Tibial nerve (tissue), 4 donors: ENCODE measurements at places on chromosomes 6 and 20.

DNA sequence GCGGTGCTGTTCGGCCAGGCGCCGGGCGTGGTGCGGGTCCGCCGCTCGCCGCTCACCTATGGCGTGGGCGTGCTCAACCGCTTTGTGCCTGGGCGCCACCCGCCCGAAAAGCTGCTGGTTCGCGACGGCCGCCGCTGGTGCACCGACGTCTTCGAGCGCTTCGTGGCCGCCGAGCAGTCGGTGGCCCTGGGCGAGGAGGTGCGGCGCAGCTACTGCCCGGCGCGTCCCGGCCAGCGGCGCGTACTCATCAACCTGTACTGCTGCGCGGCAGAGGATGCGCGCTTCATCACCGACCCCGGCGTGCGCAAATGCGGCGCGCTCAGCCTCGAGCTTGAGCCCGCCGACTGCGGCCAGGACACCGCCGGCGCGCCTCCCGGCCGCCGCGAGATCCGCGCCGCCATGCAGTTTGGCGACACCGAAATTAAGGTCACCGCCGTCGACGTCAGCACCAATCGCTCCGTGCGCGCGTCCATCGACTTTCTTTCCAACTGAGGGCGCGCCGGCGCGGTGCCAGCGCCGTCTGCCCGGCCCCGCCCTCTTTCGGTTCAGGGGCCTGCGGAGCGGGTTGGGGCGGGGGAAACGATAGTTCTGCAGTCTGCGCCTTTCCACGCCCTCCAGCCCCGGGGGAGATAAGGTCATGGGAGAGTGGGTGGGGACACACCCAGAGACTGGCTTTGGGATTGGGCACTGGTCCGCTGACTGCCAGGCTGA lies 15.7 kb downstream of the ADISSP start:
- no peak for DNase-seq
- no peaks in the 10 kb centered on the region for H3K36me3 ChIP-seq
- peak overlapping the region; percentile 15 for H3K27ac ChIP-seq

GRCh38 chr6:12436683-12437082 lies 146.5 kb downstream of the EDN1 start:
- no peaks in the 10 kb centered on the region for H3K27me3 ChIP-seq
- H3K4me1 ChIP-seq = no peaks in the 10 kb centered on the region
- no peaks in the 10 kb centered on the region for H3K36me3 ChIP-seq
- H3K27ac ChIP-seq = no peak overlapping the region

- no peaks in the 10 kb centered on the region for H3K4me1 ChIP-seq
- H3K4me3 ChIP-seq = no peak overlapping the region
- no peaks in the 10 kb centered on the region for H3K36me3 ChIP-seq
- H3K27me3 ChIP-seq = no peaks in the 10 kb centered on the region
- DNase-seq = no peak
Measured at GRCh38 chr6:134000443-134000842, 47.4 kb downstream of the TBPL1 start.

DNA sequence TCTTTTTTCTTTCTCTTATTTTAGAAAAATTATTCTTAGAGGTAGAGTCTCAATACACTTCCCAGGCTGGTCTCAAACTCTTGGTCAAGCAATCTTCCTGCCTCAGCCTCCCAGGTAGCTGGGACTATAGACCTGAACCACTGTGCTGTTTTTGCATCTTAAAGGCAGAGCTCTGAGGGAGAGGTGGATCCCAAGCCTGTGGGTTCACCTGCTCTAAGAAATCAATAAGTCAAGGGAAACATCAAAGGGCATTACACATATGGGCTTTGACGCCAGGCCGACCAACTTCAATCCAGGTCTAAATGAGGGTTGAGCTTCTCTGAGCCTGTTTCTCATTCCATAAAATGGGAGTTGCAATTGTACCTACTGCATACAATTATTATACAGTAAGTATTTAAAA lies 223.9 kb downstream of the LY86 start:
- no peak overlapping the region for H3K27ac ChIP-seq
- no peak for DNase-seq
- H3K27me3 ChIP-seq = no peaks in the 10 kb centered on the region
- H3K4me1 ChIP-seq = no peaks in the 10 kb centered on the region
- H3K36me3 ChIP-seq = no peaks in the 10 kb centered on the region
- no peak overlapping the region for H3K4me3 ChIP-seq

GRCh38 chr6:85240787-85241385 lies 209.0 kb upstream of the NT5E start:
- H3K27ac ChIP-seq = no peak overlapping the region
- H3K36me3 ChIP-seq = no peaks in the 10 kb centered on the region
- no peaks in the 10 kb centered on the region for H3K27me3 ChIP-seq
- DNase-seq = no peak
- no peaks in the 10 kb centered on the region for H3K4me1 ChIP-seq

- H3K4me3 ChIP-seq = no peak overlapping the region
- H3K27ac ChIP-seq = no peak overlapping the region
- H3K4me1 ChIP-seq = no peaks in the 10 kb centered on the region
Measured at GRCh38 chr6:81933089-81933488, 180.6 kb upstream of the TENT5A start.

GRCh38 chr20:25563362-25563761 lies 22.0 kb downstream of the NINL start:
- H3K27me3 ChIP-seq = no peaks in the 10 kb centered on the region
- H3K27ac ChIP-seq = no peak overlapping the region
- H3K4me1 ChIP-seq = no peaks in the 10 kb centered on the region
- H3K36me3 ChIP-seq = peaks cover 10% of the 10 kb centered on the region

GRCh38 chr6:119361209-119361608 lies 11.6 kb upstream of the MAN1A1 start:
- H3K27ac ChIP-seq = no peak overlapping the region
- no peak for DNase-seq
- H3K27me3 ChIP-seq = no peaks in the 10 kb centered on the region
- no peak overlapping the region for H3K4me3 ChIP-seq
- H3K4me1 ChIP-seq = no peaks in the 10 kb centered on the region

- no peaks in the 10 kb centered on the region for H3K27me3 ChIP-seq
- no peak overlapping the region for H3K27ac ChIP-seq
- no peaks in the 10 kb centered on the region for H3K4me1 ChIP-seq
- peaks cover 4% of the 10 kb centered on the region for H3K36me3 ChIP-seq
- DNase-seq = no peak
- H3K4me3 ChIP-seq = no peak overlapping the region
Measured at GRCh38 chr20:44497761-44498160, 22.1 kb downstream of the TTPAL start.

- H3K36me3 ChIP-seq = no peaks in the 10 kb centered on the region
- H3K4me1 ChIP-seq = peaks cover 1% of the 10 kb centered on the region
- no peak overlapping the region for H3K4me3 ChIP-seq
- no peak for DNase-seq
Measured at GRCh38 chr6:154404791-154405400, 48.3 kb upstream of the IPCEF1 start.

GRCh38 chr20:25527949-25528348 lies 57.4 kb downstream of the NINL start:
- H3K4me3 ChIP-seq = no peak overlapping the region
- H3K36me3 ChIP-seq = no peaks in the 10 kb centered on the region
- no peaks in the 10 kb centered on the region for H3K4me1 ChIP-seq
- no peak for DNase-seq

DNA sequence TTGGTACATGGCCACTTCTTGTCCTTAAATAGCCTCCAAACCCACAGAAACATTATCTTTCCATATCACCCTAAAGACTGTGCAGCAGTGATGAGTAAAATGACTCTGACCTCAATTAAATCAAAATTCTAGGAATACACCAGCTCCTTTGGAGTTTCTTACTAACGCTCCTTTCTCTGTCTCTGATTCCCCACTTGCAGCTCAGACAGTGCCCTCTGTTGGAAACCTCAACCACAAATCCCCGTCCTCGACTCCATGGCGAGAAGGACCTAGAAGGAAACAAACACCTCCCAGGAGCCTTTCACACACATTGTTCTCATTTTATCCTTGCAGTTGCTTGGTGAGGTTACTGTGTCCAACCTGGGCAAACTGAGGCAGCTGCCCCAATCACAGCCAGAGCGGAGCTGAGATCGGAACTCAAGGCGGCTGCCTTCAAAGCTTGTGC lies 17.7 kb upstream of the PARD6B start:
- H3K27me3 ChIP-seq = no peaks in the 10 kb centered on the region
- no peak overlapping the region for H3K4me3 ChIP-seq
- DNase-seq = no peak

GRCh38 chr6:15897063-15897876 lies 231.6 kb upstream of the MYLIP start:
- H3K4me1 ChIP-seq = no peaks in the 10 kb centered on the region
- H3K27ac ChIP-seq = peak overlapping the region; percentile 38
- no peaks in the 10 kb centered on the region for H3K36me3 ChIP-seq
- no peak overlapping the region for H3K4me3 ChIP-seq
- no peak for DNase-seq
- no peaks in the 10 kb centered on the region for H3K27me3 ChIP-seq

GRCh38 chr20:63937596-63937995 lies 18.6 kb downstream of the UCKL1 start:
- DNase-seq = no peak
- no peak overlapping the region for H3K4me3 ChIP-seq
- no peaks in the 10 kb centered on the region for H3K27me3 ChIP-seq
- H3K4me1 ChIP-seq = no peaks in the 10 kb centered on the region

DNA sequence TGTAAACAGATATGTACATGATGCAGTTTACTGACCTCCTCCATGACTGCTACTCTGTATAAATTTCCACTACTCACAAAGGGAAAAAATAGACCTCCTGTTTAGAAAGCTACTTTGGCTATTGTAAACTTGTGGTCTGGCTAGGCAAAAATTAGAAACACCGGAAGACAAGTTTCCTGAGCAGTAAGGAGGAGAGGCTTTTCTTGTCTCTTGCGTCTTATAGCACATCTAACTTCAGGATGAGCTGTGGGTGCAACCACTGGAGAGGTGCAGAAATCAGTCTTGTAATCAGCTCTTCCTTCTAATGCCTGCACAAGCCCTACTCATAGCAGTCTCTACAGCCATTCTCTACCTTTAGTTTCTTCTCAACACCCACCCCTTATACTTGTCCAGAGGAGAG lies 296.5 kb upstream of the SLC35B3 start:
- no peak for DNase-seq
- no peak overlapping the region for H3K27ac ChIP-seq
- H3K4me3 ChIP-seq = no peak overlapping the region
- no peaks in the 10 kb centered on the region for H3K27me3 ChIP-seq

DNA sequence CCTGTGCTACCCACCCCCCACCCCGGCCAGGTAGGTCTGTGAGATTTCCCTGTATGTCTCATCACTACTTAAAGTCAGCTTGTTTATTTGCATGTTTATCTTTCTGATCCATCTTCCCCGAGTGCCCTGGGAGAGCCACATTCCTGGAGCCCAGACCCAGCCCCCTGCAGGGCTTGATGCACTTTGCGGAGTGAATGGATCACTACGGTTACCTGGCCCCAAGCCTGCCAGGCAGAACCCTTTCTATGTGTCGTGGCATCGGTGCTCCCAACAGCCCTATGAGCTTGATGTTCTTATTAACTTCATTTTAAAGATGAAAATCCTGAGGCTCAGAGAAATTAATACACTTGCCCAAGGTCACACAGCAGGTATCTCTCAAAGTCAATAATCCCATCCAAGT lies 13.6 kb upstream of the SLCO4A1 start:
- H3K4me1 ChIP-seq = peaks cover 8% of the 10 kb centered on the region
- no peak for DNase-seq
- H3K27ac ChIP-seq = no peak overlapping the region
- no peaks in the 10 kb centered on the region for H3K36me3 ChIP-seq
- no peak overlapping the region for H3K4me3 ChIP-seq
- H3K27me3 ChIP-seq = peaks cover 42% of the 10 kb centered on the region

- H3K36me3 ChIP-seq = no peaks in the 10 kb centered on the region
- no peak overlapping the region for H3K27ac ChIP-seq
- H3K4me3 ChIP-seq = no peak overlapping the region
- H3K27me3 ChIP-seq = no peaks in the 10 kb centered on the region
- DNase-seq = no peak
- H3K4me1 ChIP-seq = peaks cover 13% of the 10 kb centered on the region
Measured at GRCh38 chr6:35359346-35359743, 17.0 kb downstream of the PPARD start.

DNA sequence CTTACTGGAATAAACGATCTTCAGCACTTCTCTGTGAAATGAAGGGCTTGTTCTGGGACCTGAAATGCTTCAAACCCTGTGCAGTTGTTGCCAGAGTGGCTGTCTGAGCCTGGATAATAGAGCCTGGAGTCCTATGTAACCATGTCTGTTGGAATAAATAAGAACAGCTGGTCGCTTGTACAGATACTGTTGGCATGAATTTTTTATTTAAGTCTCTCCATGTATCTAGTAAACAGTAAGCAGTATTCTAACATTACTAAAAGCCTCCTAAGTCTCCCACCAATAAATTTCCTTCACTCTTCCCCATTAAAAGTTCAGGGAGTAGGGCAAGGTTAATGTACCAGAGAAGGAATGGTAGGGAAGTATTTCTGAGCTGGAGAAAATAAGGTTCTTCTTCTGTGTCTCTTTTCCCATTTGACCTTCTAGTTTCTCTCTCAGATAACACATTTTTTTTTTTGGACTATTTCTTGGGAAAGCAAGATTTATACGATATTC lies 227.5 kb downstream of the PRL start:
- DNase-seq = no peak
- no peaks in the 10 kb centered on the region for H3K36me3 ChIP-seq
- H3K27ac ChIP-seq = no peak overlapping the region
- H3K27me3 ChIP-seq = no peaks in the 10 kb centered on the region
- no peak overlapping the region for H3K4me3 ChIP-seq

- no peak overlapping the region for H3K27ac ChIP-seq
- DNase-seq = no peak
- no peaks in the 10 kb centered on the region for H3K27me3 ChIP-seq
- H3K4me1 ChIP-seq = peaks cover 15% of the 10 kb centered on the region
- no peak overlapping the region for H3K4me3 ChIP-seq
- peaks cover 9% of the 10 kb centered on the region for H3K36me3 ChIP-seq
Measured at GRCh38 chr20:3250091-3250504, 11.1 kb upstream of the SLC4A11 start.

DNA sequence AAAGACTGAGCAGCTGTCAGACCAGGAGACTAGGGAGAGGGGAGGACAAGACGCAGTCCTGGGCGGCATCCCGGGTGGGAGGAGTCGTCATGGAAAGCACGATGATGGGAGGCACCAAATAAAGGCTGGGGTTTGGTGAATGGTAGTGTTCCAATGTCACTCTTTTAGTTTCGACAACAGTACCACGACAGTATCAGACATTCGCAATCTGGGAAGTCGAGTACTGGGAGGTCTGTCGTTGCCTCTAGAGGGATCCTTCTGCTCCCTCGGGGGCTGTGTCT lies 32.1 kb downstream of the PSMG4 start:
- H3K36me3 ChIP-seq = peaks cover 8% of the 10 kb centered on the region
- no peak for DNase-seq
- no peak overlapping the region for H3K4me3 ChIP-seq
- no peaks in the 10 kb centered on the region for H3K27me3 ChIP-seq
- no peaks in the 10 kb centered on the region for H3K4me1 ChIP-seq

- H3K4me1 ChIP-seq = peaks cover 15% of the 10 kb centered on the region
- no peak overlapping the region for H3K4me3 ChIP-seq
- no peak overlapping the region for H3K27ac ChIP-seq
Measured at GRCh38 chr6:157172231-157172701, 151.1 kb downstream of the TMEM242 start.

GRCh38 chr6:143955971-143956370 lies 52.1 kb downstream of the PLAGL1 start:
- no peaks in the 10 kb centered on the region for H3K4me1 ChIP-seq
- no peak for DNase-seq
- H3K27me3 ChIP-seq = no peaks in the 10 kb centered on the region
- no peaks in the 10 kb centered on the region for H3K36me3 ChIP-seq

- H3K27me3 ChIP-seq = no peaks in the 10 kb centered on the region
- no peak overlapping the region for H3K27ac ChIP-seq
- DNase-seq = no peak
- peaks cover 58% of the 10 kb centered on the region for H3K4me1 ChIP-seq
- H3K4me3 ChIP-seq = no peak overlapping the region
Measured at GRCh38 chr20:328975-329695, 3.8 kb downstream of the SOX12 start.

GRCh38 chr20:32914031-32914430 lies 55.3 kb downstream of the EFCAB8 start:
- DNase-seq = no peak
- no peaks in the 10 kb centered on the region for H3K36me3 ChIP-seq
- no peak overlapping the region for H3K4me3 ChIP-seq
- no peak overlapping the region for H3K27ac ChIP-seq
